Daoy (cell line): ENCODE measurements at places on chromosomes 3 and 15. TPM values are rescaled to one million over a fixed set of nuclear protein-coding genes. Genes with fewer than 3 reads are reported as not detected.

DNA sequence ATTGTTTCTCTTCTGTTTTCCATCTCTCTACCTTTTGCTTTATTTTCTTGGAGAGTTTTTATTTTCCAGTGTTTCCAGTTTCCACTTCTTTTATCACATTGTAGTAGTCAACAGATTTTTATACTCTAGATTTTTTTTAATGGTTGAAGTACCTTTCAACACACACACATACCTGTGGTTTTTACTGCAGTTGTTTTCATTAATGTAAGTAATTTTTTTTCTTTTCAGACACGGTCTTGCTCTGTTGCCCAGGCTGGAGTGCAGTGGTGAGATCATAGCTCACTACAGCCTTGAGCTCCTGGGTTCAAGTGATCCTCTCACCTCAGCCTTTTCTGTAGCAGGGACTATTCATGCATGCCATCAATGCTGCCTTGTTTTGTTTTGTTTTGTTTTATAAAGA is 472.5 kb upstream of the SGO1 start:
- DNase-seq: no peak

Gene ACKR2
- 0.23 TPM in 1 of 2 replicates, not detected in the other for total RNA-seq

GRCh38 chr3:40782111-40782721 is 257.5 kb downstream of the ZNF621 start:
- DNase-seq: no peak

DNA sequence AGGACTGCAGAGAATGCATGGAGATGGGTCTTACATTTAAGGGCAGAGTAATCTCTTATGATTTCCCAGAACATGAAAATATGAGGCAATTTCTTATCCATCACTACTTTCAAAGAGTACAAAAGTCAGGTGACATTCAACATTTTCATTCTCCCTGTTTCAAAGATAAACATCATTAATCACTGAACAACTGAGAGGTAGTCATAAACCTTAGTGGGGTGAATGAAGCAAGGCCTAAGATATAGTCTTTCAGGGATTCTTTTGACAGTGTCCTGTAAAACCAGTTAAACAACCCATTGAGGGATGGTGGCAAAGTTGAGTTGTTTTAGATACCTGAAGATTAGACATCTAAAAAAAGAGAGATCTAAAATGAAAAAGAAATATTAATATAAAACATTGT is 271.6 kb upstream of the CBLB start:
- no peak for DNase-seq

DNA sequence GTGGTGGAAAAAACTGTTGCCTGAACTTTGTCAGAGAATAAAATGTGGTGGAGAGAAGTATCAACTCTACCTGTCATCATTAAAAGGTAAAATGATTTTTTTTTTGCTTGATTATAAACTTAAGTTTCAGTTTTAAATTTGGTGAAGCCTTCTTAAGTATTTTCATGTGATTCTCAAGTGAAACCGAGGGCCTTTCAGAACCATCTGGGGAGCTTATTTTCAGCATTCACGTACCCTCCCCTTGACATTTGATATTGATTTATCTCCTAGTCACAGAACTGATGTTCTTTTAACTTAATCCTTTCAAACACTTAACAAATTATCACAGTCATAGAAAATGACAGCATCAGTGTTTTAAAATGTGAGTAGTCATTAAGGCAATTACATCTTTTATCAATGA is 38.5 kb downstream of the HPS3 start:
- DNase-seq: no peak

Gene GNAI2
- total RNA-seq: 139 and 163 TPM in 2 replicates

- peak; percentile 97 for DNase-seq
Measured at GRCh38 chr3:192892981-192893700, 24.5 kb downstream of the MB21D2 start.

- no peak for DNase-seq
Measured at GRCh38 chr3:13623101-13623654, 74.3 kb downstream of the FBLN2 start.

DNA sequence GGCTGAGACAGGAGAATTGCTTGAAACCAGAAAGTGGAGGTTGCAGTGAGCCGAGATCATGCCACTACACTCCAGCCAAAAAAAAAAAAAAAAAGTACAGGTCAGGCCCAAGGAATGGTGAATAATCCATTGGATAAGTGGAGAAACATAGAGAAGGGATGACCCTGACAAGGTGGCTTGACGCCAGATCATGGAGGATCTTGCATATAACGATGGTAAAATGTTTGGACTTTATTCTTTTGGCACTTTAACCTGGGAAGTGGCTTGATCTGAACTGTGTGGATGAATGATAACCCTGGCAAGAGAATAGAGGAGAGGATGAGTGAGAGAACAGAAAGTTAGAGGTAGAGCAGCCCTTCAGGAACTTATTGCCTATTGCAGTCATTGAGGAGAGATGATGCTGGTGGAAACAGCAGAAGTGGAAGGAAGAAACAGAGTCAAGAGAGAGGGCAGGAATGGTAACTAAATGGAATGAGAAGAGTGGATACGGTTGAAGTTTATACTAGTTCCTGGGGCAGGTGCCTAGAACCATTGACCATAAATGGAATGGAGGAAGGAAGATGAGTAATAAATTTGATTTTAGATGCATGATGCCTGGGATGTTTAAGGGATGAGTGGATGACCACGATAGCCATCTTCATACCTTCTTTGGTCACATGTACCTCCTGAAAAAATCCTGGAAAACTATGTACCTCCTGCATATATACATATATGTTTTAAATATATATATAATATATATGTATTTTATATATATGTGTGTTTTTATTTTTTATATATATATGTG is 57.8 kb downstream of the BLM start:
- peak; percentile 59 for DNase-seq

DNA sequence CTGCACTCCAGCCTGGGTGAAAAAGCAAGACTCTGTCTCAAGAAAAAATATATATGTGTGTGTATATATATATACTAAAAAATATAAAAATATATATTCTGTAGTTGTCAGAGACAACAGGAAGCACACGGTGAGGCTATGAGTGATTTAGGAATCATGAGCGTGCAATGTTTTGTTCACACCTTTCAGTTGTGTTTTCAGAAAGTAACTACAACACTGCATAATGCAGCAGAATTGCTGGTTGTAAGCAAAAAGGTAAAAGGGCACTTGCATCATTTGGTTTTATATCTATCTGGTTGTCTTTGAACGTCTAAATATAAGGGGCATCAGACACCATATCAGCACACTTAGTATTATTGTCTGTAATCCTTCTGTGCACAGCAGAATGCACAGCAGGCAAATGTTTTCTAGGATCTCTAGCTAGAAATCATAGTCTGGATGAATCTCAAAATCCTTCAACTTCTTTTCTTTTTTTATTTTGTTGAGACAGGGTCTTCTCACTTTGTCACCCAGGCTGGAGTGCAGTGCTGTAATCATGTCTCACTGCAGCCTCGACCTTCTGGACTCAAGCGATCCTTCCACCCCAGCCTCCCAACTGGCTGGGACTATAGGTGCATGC is 44.8 kb downstream of the CCR3 start:
- DNase-seq: no peak

GRCh38 chr15:100537331-100537730 is 8.6 kb upstream of the CERS3 start:
- no peak for DNase-seq

Gene FANCD2OS
- not detected in 2 replicates for total RNA-seq

DNA sequence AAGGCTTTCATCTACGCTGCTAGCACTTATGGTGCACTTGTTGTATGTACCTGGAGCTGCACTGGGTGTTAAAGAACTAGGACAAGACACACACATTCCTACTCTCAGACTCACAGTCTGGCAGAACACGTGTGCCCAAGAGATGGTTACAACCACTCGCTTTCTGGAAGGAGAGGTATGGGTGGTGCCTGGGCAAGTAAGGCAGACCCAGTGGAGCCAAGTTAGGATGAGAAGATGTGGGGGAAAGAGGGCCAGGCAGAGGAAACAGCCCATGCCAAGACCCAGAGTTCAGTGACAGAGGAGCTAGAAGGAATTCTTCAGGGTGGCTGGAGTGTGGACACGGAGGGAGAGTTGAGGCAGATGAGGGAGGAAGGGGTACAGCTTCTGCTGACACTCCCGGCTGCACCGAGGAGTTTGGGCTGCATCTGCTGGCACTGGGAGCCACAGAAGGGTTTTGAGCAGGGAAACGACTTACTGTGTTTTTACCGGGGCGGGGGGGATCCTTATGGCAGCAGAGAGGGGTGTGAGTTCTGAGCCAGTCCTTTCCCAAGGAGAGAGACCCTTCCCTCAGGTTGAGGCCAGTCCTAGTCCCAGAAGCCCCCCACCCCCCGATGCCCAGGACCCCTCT is 59.0 kb downstream of the GRIP2 start:
- no peak for DNase-seq

DNA sequence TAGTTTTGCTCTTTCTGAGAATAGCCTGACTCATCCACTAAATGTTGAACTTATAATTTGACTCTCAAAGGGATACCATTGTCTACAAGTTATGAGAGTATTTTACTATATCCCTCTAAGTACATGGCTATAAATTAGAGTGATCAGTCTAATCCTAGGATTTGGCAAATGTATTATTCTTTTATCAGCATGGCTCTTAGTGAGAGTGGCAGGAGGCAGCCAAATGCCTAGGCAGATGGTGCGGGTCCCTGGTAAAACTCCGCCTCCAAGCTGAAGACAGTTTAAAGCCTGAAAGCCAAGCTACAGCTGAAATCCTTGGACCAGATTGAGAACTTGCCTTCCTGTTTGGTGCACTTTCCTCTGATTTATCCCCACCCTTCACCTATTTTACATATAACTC is 631.8 kb downstream of the SQOR start:
- no peak for DNase-seq

- peak; percentile 99 for DNase-seq
Measured at GRCh38 chr3:141367038-141367730, 1.1 kb upstream of the ZBTB38 start.

Gene MAN2A2
- 2.1 and 8.2 TPM in 2 replicates for total RNA-seq

Gene FRMD5
- total RNA-seq: 6.9 and 8.7 TPM in 2 replicates

Gene LRRC15
- total RNA-seq: 2.0 and 2.9 TPM in 2 replicates

- DNase-seq: no peak
Measured at GRCh38 chr3:71873093-71873611, 88.2 kb upstream of the PROK2 start.

- no peak for DNase-seq
Measured at GRCh38 chr3:48434591-48435222, 4.8 kb upstream of the PLXNB1 start.

DNA sequence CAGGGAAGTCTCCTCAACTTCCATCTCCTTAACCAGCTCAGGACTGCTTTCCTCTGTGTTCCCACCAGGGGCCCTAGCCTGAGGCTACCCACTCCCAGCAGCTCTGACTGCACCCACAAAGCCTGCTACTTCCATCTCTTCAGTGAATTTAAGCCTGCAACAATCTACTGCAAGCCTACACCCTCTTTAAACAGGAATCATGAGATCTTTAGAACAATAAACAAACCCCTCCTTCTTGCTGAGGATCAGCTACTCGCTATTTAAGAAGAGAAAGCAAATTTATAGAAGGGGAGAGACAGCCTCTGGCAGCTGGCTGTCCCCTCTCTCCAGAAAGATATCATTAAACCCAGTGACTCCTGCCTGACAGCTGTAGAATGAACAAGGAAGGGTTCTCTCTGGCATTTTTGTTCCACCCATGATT is 51.9 kb downstream of the ARHGAP31 start:
- no peak for DNase-seq

- no peak for DNase-seq
Measured at GRCh38 chr3:157078131-157078810, 81.7 kb downstream of the CCNL1 start.

Gene RTP1
- not detected in 2 replicates for total RNA-seq

DNA sequence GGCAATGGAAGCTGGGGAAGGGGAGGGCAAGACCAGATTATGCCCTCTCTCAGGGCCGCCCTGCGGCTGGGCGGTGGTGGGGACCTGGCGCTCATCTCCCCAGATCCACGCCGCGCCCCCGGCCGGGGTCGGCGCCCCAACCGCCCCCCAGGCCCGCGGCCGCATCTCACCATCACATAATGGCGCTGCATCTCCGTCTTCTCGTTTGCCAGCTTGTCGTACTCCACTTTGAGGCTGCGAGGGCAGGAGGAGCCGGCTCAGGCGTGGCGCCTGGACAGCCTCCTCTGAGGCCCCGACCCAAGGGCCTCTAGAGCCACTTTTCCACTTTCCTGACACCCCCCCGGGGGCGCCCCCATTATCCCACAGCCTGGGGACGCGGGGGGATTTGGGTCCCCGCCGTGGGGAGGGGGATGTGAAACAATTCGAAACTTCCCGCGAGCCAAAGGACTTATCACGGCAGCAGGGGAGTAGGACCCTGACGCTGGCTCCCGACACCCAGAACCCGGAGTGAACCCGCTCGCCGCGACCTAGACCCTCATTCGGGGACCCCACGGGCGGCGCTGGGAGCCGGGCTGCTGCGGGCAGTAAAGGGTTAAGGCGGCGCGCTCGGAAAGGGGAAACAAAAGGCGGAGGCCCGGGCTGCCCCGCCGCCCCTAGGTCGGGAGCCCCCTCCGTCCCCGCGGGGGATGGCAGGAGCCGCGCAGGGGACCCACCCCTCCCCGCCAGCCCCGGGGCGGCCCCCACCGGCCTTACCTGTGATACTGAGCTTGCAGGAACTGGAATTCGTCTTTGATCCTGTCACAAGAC is 2.1 kb downstream of the TLE3 start:
- peak; percentile 29 for DNase-seq

DNA sequence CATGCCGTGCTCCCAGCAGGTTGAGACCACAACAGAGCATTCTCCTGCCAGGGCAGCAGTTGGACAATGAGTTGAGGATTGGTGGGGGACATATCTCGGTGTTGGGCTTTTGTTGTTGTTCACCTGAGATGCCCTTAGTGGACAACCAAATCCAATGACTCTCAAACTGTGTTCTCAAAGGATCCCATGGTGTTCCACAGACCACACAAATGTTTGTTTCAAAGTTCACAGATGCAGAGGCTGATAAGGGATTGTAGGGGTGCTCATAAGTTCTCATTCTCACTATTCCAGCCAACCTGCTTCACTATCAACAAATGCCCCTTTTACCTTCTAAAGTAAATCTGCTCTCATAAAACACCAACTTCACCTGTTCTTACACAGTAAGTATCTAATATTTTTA is 159.9 kb downstream of the OSBPL10 start:
- no peak for DNase-seq

DNA sequence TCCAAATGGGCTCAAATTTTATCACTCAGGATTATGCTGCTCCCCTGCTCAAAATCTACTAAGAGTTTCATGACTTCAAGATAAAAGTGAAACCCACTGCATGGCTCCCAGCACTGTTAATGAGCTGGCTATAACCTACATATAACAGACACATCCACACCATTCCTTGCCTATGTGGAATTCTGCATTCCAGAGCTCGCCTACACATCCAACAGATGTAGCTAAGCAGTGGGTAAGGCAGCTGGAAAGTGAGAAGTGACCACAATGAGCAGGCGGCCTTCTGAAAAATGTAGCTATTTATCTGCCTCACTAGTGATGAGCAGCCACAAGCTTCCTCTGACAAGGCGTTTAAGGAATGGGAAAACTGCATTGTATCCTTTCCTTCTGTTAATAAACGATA is 92.0 kb upstream of the TRIM42 start:
- peak; percentile 66 for DNase-seq
